AG09309 (cell line): ENCODE measurements at places on chromosomes 7 and 10.
A peak's percentile ranks its signal among the peaks of the same experiment; 100 is the strongest.

GRCh38 chr7:25429731-25430130 is 201.4 kb upstream of the NPVF start:
- DNase-seq = no peak

DNA sequence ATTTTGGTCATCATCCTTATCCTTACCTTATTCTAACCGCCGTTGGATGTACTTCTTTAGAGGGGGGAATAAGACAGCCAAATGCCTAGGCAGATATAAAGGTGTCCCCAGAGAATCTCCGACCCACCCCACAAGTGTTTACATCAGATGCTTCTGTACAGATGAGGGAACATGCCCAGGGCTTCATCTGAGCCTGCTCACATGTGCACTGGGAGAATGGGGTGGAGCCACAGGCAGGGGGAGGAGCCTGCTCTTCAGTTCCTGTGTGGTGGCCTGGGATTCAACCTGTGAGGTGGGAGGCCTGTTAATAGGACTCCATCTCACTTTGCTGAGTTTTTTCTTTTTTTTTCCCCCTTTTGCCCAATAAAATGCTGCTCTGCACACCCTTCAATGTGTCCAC is 27.6 kb upstream of the OPTN start:
- DNase-seq = no peak

- peak; percentile 73 for DNase-seq
Measured at GRCh38 chr7:28865601-28866144, 92.5 kb downstream of the TRIL start.

GRCh38 chr7:122311734-122312450 is 7.3 kb upstream of the FEZF1 start:
- no peak for DNase-seq

GRCh38 chr7:70237256-70237655 is 639.0 kb downstream of the AUTS2 start:
- no peak for DNase-seq

- DNase-seq = no peak
Measured at GRCh38 chr7:148872188-148872587, 11.9 kb downstream of the EZH2 start.

DNA sequence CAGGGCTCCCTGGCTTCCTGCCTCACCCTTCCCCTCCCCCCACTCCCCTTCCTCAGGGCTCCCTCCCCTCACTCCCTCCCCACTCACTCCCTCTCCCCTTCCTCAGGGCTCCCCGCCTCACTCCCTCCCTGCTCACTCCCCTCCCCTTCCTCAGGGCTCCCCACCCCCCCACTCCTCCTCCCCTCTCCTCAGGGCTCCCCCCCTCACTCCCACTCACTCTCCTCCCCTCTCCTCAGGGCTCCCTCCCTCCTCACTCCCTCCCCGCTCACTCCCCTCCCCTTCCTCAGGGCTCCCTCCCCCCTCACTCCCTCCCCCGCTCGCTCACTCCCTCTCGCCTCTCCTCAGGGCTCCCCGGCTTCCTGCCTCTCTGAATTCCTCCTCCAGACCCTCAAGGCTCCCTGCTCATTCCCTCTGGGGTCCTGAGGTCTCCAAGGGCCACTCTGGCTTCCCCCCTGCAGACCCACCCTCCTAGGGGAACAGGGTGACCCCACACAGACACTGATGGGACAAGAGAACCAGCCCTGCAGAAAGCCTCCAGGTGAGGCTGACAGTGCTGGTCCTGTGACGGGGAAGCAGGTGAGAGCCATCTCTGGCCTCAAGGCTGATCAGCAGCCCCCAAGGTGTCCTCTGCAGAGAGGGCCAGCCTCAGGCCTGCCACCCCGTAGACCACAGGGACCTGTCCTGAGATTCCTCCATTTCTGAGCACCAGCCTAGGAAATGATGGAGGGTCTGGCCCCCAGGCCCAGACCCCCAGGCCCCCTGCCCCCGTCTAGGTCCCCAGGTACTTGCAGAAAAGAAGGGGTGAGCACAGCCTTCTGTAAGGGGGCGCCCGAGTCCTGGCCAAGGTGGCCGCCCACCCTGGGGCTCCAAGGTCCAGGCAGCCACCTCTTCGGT is 47.2 kb downstream of the PWWP2B start:
- no peak for DNase-seq

DNA sequence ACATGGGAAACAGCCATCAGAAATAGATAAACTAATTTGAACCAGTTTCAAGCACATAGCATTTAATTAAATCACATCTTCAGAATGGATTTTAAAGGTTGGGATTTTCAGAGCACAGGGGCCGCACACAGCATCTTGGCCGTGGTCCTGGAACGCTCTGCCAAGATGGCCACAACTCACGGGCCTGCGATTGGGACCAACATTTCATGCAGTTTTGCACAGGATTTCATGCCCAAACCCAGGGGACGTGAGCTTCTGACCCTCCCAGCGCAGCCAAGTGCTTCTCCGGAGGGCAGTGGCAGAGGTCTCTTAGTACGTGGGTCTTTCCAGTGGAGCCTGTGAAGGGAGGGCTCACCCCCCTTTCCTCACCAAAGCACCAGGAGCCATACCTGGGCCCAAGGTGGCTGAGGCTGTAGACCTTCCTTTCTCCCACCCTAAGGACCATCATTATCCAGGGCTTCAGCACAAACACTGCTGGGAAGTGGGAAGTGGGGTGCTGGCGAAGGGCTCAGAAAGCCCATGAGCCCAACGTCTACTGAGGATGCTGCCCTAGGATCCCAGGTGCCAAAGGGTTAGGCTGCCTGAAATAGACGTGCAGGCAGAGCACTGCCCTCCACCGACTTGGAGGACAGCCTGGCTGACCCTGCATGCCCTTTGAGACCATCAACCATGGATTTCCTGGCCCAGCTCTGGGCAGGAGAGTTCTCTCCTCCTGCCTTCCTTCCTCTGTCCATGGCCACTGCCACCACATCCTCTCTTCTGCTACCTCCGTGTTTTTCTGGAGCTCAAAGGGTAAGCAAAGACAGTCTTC is 611.2 kb upstream of the MGMT start:
- DNase-seq = no peak

DNA sequence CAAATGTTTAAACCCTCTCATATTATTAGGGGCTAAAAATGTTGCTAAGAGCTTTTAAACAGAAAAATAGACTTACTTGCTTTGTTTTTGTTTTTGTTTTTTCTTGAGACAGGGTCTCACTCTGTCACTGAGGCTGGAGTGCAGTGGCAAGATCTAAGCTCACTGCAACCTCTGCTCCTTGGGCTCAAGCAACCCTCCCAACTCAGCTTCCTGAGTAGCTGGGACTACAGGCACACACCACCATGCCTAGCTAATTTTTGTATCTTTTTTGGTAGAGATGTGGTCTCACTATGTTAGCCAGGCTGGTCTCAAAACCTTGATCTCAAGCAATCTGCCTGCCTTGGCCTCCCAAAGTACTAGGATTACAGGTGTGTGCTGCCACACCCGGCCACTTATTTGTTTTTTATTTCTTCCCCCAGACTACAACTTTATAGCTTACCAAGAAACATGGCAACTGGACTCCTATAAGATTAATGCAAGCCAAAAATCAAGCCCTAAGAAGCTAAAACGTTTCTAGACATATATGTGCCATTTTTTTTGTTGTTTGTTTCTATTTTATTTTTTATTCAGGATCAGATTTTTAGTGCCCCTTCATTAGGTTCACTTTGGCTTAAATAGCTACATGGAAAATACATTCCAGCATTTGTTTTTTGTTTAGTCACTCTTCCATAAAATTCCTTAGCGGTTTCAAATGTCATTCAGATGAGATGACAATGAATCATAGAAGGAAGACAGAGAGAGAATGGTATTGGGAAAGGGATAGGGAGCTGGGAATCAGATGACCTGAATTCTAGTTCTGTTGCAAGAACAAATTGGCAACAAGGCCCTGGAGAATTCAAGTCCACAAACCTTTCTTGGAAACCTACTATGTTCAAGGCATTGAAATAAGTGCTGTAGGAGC is 163.4 kb upstream of the MKLN1 start:
- DNase-seq = peak; percentile 84

GRCh38 chr10:58262766-58263165 is 4.9 kb downstream of the IPMK start:
- no peak for DNase-seq

GRCh38 chr7:69553190-69553589 is 45.1 kb upstream of the AUTS2 start:
- DNase-seq = no peak

DNA sequence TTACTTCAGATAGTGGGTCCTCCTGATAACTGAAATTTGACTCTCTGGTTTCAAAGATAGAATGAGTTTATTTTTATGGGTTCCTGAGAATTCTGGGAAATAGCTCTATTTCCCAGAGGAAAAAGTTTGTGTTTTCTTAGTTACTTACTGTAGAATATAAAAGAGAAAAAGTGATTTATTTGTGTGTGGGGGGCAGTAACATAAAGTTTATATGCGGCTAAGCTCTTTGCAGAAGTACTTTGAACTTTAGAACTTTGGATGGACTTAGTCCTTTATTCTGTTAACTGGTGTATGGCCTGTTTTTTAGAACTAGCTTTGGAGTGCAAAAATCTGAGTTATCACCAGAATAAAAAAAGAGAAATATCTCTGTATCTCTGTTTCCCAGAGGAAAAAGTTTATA is 157.1 kb downstream of the BBS9 start:
- no peak for DNase-seq

- DNase-seq = no peak
Measured at GRCh38 chr10:110474826-110475225, 22.9 kb upstream of the DUSP5 start.

DNA sequence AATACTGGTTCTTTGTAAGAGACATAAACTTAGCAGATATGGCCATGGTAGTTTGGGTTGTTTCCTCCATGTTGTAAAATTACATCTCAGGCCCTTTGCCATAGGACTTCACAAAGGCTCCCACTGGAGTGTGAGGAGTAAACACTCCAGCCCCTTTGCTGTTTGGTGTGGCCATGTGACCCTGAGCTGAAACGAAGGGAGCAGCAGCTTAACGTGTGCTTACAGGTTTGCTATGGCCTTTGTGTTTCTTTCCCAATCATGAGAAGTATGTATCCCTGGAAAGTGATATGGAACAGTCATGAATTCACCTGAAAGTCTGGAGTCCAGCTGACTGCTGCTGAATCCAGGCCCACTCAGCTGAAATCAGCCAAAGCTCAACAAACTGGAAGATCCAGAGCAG is 23.8 kb upstream of the SFTPA1 start:
- DNase-seq = no peak

DNA sequence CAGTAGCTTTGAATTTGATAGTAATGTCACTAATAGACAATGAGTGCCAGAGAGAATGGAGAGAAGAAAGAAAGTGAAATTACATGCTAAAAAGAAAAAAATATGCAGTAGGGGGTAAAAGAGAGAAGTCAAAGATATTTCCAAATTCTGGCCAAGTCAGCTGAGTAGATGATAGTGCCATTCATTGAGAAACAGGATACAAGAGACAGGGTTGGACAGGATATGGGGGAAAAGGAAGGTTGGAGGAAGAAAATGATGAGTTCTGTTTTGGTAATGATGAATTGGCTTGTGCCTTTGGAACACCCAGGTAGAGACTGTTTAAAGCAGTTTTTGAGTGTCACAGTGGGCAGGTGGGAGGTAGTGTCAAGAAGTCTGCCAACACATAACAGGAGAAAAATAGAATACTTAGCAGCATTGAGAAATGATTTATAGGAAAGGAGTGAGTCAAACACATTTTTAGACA is 78.3 kb downstream of the LRRC17 start:
- DNase-seq = no peak

DNA sequence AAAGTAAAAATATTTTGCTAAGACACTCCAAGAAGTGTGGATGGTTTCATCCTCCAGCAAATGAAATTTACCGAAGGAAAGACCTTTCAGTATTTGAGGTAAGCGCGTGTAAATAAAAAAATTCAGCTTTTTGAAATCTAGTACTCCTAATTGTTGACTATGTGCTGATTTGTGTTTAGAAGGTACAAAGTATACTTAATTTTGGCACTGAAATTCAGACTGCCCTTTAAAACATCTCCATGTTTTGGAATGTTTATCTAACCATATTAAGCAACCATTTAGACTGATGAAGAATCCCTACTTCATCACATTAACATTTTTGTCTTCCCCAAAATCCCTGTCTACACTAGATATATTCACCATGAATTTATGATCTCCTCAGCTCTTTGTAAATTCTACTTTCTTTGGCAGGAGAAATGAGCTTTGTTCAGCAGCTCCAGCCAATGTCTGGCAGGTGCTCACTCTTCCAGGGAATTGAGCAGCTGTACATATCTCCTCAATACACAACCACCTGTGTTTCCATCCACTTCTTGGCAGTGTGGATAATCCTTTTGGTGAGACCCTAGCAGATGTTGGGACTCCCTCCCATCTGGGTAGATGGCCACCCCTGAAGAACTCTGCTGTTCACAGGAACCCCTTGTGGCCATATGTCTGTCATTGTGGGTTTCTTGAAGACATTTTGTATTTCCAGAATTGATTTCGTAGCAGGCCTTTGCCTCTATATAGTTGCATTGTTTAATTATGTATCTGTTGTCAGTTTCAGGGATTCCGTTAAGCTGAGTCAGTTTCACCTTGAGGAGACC is 129.4 kb upstream of the SAMD8 start:
- no peak for DNase-seq

DNA sequence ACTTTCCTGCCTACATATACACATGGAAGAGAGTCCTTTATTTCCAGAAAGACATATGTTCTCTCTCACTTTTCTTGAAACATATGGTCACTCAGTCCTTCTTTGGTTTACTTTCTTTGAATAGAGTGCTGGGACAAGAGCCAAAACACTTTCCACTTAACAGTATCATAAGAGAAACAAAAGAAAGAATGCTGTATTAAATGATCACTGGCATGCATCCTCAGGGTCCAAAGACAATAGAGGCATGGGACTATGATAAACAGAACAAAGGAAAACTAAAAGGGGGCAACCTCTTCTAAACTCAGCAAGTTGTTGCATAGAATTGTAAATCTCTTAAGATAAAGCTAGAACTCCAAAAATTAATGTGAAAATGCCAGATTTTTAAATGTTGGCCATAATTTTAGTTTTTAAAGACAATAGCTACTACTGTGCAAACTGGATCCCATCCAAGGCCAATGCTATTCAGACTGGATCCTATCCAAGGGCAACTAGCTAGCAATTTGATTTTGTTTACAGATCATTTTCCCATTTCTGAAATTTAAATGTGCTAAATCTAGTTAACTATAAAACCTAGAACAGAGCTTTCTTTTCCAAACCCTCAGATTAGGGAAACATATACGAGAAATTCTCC is 687.5 kb downstream of the SORCS3 start:
- DNase-seq = no peak
